Activated effector memory CD4-positive, alpha-beta T cell treated with Interleukin-2 at 50 U/mL for 16 hours (primary cell): ENCODE measurements at places on chromosomes 7 and 10.

- no peak for DNase-seq
Observed at GRCh38 chr7:77985974-77986339, 187.4 kb downstream of the PHTF2 start.

GRCh38 chr7:100710452-100710851 lies 4.5 kb downstream of the POP7 start:
- no peak for DNase-seq

GRCh38 chr7:63887031-63887430 lies 111.6 kb upstream of the ZNF722 start:
- no peak for DNase-seq

DNA sequence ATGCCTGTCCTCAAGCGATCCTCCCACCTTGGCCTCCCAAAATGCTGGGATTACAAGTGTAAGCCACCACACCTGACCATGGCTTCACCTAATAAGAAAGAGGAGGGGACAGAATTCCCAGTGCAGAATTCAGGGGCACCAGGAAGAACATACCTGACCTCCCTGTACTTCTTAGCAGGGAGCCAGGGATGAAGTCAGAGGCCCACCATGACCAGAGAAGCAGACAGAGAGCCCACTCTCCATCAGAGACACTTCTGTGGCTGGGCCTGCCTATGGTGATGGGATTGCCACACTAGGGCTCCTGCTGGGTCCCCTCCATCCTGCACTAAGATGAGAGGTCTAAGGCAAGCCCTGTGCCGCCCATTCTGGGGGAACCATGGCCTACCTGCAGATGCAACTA lies 157.4 kb upstream of the LYZL2 start:
- no peak for DNase-seq

DNA sequence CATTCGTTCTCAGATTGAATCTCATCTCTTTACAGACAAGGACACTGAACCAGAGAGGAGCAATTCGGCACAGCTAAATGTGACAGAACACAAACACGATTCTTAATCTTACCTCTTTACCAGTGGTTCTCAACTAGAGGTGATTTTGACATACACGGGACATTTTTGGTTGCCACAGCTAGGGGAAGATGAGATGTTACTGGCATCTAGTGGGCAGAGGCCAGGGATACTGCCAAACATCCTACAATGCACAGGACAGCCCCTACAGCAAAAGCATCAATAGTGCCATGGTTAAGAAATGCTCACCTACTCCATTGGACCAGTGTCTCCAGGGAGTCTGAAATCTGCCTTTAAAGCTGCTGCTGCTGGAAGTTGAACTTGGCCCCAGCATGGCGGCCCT lies 27.3 kb downstream of the PDE1C start:
- no peak for DNase-seq

DNA sequence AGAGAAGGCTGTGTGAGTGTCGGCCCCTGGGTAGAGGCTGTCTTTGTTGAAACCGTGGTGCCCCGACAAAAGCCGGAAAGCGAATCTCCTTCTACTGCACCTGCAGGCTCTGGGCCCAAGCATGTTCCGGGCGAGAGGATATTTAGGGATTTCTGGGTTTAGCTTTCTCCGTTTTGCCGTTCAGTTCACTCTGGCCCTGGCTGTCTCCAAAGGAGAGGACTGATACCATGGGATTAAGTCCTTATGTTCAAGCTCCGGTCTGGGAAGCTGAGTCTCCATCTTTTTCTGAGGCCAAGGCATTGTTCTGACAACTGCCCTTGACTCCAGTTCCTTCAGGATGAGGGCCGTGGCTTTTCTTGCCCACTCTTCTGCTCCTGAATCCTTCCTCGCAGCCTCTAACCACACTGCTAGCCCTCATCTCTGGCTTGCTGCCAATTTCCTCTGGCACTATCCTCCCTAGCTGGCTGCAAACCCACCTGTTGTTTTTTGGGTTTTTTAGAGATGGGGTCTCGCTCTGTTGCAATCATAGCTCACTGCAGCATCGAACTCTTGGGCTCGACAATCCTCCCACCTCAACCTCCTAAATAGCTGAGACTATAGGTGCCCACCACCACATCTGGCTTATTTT lies 206.8 kb downstream of the SKIDA1 start:
- no peak for DNase-seq

DNA sequence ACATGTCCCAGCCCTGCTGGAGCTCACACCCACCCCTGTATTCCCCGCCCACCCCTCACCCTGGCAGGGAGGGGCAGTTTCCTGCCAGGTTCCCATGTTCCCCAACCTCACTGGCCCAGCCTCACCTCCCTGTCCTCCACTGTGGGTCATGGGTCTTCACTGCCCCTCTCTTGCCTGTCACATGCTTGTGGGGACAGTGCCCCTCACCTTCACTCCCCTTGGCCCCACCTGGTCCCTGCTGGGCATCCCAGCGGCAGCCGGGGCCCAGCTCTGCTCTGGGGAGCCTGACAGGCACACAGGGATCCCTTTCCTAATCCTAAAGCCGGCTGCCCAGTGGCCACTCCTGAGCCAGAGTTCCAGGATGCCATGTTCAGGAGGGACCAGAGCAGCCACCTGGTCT lies 21.4 kb upstream of the ZNF862 start:
- no peak for DNase-seq

GRCh38 chr7:105487579-105488571 lies 34.2 kb downstream of the PUS7 start:
- DNase-seq, result no peak

DNA sequence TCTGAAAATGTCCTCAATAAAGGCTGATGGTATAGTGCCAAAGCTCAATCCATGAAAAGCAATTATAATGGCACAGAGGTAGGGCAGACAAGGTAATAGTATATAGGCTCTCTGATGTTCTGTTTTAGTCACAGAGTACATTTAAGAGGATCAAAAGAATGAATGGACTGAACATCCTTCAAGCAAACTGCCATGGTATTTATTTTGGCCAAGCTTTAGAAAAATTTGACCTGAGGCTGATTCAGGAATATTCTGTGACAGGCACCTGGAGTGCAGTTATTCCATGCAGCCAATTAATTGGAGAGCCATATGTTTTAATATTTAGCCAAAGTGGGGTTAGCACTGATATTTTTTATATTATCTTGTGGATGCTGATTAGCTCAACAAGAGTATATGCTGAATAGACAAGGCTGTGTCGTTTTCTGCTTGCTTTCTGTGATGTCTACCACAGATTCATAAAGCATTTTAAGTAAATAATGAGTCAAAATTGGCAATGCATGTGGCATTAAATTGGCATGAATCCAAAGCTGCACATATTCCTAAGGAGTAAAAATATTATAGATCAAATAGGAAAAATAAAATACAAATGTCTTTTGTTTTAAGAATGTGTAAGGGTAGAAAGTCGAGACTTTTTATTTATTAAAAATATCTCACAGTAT lies 177.4 kb downstream of the PCLO start:
- no peak for DNase-seq

- no peak for DNase-seq
Observed at GRCh38 chr10:16566202-16566805, 44.6 kb upstream of the C1QL3 start.

- no peak for DNase-seq
Observed at GRCh38 chr7:140981951-140982350, 32.8 kb downstream of the MRPS33 start.

DNA sequence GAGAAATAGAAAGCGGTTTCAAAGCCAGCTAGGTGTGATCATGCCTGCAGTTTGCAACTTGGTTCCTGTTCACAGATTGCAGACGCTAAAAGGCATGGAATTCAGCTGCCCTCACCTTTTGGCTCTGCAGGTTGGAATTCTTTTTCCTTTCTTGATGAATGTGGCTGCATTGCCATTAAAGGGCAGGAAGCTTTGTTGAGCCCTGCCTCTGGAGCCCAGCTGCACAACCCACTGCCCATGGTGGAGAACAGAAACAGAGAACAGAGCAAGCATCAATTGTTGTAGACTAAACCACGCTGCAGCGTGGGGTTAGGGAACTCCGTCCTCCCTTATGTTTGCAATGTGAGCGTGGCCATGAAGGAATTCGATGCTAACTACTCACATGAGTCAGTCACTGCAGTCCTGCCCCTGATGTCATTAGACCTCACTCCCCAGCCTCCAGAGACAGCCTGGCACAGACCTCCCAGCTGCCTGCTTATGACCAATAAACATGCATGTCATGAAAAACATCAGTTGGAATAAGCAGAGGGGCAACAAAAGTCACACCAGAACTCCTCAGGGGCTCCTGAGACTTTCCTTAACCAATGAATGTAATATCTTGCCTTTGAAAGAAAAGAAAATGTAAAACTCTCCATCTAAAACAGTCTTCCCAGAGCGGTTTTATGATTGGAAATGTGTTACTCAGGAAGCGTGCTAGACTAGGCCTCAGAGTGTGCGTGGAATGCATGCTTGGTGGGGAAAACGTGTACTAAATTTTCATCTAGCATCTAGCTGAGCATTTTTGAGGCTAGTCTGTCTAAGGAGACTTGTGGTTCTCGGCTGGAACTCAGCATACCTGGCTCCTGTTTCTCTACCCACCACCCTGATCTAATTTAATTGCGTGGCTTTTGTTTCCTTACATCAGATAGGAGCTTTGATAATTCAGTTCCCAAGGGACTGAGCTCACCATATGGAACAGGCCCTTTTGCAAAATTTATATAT lies 232.2 kb downstream of the KIAA1217 start:
- no peak for DNase-seq

GRCh38 chr10:45080331-45080730 lies 79.6 kb downstream of the ZNF22 start:
- no peak for DNase-seq
